ENCODE measurements at places on chromosomes 16 and 17.

DNA sequence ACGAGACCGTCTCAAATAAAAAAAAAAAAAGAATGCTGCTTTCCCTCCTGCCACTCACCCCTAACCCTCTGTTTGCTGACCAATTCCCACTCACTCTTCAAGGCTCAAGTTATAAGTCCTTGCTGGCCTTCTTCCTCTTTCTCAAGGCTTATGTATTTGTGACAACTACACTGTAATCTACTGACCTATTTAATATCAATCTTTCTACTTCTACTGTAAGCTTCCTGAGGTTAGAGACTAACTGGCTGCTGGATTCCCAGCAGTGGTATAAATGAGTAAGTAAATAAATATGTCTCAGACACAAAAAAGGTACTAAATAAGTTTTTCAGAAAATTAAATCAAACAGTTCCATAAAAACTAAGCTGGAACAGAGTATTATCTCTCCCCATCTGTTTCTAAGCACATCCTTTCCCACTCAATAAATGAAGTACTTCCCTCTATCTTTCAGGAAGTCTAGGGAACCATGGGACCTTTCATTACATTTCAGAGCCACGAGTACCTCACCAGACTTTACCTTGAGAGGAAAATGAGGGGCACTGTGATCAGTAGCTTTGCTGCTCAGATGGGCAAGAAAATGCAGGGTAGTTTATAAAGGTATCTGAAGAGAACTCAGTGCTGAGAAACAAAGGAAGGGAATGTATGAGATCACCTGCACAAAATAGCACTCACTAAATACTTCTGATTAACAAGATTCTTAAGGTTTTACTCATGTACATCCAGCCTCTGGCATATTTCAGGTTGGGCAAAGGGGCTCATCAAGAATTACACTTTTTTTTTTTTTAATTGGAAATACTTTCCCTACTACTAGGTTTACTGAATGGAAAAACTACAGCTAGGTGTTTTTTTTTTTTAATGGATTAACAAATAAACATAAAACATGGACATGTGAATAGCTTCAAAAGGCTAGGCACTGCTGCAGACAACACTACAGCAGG, 10.8 kb downstream of the SSH2 start:
- no peak for DNase-seq

- DNase-seq: no peak
Observed at GRCh38 chr17:81365601-81366585, 29.4 kb upstream of the BAHCC1 start.

GRCh38 chr17:47776330-47777197, 43.5 kb downstream of the TBX21 start:
- DNase-seq: peak; percentile 87

DNA sequence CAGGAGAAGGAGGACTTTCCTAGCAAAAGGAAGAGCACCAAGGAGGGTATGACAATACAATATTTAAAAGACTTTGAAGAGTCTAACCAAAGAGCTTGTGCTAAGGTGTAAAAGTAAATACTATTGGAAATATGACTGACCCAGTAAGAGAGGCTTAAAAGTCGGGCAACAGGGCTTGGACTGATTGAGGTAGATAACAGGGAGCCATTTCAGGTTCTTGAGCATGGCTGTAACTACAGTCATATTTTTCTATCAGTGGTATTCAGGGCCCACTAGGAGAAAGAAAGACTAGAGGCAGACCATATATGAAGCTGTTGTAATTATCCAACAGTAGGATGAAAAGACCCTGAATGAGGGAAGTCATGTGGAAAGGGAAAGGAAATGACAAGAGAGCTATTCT, 62.3 kb downstream of the SMURF2 start:
- DNase-seq: no peak

DNA sequence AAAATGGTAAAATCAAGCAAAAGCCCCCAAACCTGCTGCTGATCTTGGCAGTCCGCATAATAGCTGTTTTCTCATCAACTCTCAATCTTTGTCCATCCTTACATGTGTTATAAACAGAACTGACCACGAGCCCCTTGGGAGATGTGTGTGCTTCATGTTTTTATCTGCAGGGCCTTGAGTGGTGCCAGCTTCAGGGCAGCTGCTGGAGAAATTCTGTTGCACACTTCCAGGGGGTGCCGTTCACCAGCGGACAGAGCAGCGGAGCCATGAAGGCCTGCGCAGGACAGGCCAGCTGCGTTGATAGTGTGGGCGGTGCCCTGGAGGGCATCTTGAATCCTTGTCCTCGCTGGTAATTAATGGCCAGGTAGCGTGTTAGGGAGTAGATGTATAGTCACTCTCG, 20.1 kb downstream of the MPRIP start:
- no peak for DNase-seq

DNA sequence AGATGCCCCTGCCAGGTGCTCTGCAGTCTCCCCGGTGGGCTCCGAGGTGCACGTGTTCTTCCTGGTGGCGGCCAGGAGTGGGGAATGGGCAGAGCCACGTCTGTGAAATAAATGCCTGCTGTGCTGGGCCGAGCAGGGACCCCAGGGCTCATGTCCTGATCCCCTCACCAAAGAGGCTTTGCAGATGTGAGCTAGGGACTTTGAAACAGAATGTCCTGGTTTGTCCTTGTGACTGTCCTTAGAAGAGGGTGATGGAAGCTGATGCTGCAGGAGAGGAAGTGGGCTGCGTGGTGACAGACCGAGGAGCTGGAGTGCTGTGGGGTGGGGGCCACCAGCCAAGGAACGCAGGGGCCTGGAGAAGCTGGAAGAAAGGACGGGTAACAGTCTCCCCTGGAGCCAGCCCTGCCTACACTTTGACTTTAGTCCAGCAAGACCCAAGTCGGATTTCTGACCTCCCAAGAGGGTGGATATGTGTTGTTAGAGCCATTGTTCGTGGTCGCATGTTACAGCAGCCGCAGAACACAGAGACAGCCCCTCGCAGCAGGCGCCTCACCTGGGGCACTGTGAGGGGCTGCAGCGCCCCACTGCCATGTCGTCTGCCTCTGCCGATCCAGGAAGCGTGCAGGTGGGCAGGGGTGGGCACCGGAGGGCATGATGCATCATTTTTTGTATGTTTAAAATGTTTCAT, 217.9 kb upstream of the CIBAR2 start:
- DNase-seq: no peak

DNA sequence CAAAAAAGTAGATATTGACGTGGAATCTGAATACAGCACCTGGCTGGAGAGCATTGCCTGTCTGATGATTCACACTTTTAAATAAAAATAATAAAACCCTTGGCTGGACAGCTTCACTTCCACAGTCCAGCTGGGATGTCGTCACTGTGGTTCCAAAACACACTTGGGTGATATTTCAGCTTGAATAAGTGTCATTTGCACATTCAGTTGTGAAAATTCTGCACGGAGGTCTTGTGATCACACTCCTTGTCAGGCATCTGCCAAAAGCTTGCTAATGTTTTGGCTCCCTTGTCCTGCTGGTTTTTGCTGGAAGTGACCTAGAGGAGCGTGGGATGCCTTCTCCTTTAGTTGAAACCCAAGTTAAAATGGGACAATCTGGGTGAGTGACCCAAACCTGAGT, 60.7 kb downstream of the PCTP start:
- DNase-seq: no peak

- DNase-seq: no peak
Observed at GRCh38 chr16:84749815-84750214, 50.0 kb downstream of the USP10 start.

DNA sequence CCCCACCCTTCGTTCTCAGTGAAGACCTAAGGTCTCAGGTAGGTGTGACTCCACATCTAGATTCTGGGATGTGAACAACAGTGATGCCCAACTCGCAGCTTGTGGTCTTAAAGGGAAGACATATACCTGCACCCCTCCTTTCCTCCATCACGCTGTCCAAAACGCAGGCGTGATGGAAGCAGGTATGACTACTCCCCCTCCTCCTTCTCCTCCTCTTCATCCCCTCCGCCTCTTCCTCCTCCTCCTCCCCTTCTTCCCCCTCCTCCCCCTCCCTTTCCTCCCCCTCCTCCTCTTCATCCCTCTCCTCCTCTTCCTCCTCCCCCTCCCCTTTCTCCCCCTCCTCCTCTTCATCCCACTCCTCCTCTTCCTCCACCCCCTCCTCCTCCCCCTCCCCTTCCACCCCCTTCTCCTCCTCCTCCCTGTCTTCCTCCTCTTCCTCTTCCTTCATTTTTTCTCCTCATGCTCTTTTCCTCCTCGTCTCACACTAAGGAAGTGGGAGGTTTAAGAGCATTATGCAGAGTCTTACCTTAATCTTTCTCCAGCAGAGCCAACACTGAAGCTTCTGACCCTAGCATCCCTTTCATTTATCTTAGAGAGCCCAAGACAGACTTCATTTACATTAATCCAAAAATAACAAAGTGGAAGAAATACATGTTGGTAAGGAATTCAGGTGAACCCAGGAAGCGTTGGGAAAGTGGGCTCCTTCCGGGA, 352.5 kb downstream of the FOXL1 start:
- no peak for DNase-seq

GRCh38 chr17:64387545-64388171, 3.0 kb downstream of the PECAM1 start:
- DNase-seq: no peak

GRCh38 chr17:73340093-73340596, 28.3 kb upstream of the CDC42EP4 start:
- DNase-seq: peak; percentile 97

- no peak for DNase-seq
Observed at GRCh38 chr17:81012574-81013447, 21.2 kb downstream of the CHMP6 start.

DNA sequence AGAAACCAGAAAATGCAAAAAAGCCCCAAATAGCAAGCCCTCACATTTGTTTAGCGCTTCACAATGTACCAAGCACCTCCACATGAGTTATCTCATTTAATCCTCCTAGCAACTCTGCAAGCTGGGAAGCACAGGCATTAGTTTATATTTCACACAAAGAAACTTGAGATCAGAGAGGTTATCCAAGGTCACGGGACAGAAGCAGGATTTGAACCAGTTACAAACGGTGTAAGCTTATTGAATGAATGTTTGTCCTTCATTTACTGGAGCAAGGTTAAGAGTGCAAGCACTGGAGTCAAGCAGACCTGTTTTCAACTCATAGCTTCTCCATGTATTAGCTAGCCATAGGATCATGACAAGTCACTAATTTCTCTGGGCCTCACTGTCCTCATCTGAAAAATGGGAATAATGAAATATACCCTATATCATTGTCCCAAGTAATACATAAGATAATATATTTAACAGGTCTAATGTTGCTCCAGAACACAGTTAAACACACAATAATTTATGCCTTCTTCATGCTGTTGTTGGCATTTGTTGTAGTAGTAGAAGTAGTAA, 6.1 kb upstream of the HLF start:
- DNase-seq: no peak

- DNase-seq: no peak
Observed at GRCh38 chr16:67082891-67083290, 26.9 kb upstream of the PHAF1 start.

DNA sequence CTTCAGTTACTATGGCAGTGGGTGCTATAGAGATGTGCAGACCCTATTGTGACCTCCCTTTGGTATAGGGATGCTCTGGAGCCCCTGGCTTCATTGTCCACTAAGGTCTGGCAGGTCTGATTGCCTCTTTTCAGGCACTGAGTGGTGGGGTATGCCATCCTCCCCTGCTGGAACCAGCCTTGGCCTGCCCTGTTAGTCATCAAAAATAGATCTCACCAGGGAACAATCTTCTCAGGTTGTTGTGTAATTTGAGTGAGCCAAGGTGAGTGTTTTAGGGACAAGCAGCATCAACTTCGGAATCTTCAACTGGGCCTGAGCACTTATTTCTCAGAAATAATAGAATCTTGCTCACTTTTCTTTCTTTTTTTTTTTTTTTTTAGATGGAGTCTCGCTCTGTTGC, 19.6 kb downstream of the HMOX2 start:
- DNase-seq: no peak

DNA sequence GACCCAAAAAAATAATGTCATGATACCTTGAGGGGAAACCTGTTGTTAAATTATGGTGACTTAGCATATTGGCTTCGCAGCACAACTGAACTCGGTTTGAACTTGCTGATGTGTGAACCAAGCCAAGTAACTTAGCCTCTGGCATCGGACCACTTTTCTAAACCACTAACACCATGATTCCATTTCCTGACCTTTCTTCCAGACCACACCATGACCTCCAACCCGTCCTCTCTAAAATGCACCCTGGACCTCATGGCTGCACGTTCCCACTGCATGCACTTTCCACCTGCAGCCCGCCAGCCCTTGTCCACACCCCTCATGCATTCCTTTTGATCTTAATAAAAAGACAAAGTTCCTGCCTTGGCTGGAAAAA, 29.3 kb downstream of the DYNLRB2 start:
- peak; percentile 36 for DNase-seq

DNA sequence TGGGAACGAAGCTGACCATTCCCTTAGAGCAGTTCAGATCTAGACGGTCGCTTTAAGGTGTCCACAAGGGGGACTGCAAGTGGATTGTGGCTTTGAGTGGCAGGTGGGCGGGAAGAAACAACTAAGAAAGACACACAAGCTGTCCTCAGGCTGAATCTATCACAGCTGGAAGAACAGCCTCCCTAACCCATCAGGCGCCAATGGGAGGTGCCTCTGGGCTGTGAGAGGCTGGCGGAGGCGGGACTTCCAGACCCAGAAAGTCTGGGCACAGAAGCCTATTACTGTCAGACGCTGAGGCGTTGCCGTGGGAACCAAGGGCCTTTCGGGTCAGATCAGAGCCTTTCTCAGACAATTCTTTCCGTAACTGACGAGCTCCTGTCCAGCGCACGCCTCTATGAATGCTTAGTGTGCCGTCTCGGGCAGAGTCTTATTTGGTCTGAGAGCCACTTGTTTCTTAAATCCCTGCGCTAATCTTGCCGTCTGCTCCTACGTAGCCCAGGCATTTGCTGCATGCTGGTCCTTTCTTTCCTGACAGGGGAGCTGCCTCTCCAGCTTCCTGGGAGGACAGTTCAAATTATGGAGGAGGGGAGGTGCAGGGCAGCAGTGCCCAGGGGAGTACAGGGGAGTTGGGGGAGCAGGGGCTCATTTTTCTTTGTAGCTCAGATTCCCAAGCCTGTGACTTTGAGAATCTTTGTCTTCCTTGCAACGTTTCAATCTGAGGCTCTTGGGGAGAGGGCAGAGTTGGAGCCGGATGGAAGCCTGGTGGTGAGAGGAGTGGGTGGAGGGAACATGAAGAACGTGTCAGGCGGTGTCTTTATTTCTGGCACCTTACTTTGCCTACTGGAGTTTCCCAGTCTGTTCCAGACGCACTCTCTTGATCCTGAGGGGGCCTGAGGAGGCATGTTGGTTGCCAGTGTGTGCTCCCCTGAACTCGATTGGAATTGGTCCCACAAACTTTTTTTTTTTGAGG, 618.7 kb downstream of the KCNJ18 start:
- DNase-seq: no peak

GRCh38 chr17:5588584-5588983, 4.3 kb upstream of the NLRP1 start:
- DNase-seq: no peak

GRCh38 chr17:19457830-19458271, 46.8 kb downstream of the RNF112 start:
- no peak for DNase-seq

GRCh38 chr17:74520016-74520434, 11.2 kb downstream of the CD300LB start:
- no peak for DNase-seq
